ENCODE measurements at places on chromosomes 6 and 20. TPM values are rescaled to one million over a fixed set of nuclear protein-coding genes. Genes with fewer than 3 reads are reported as not detected.

DNA sequence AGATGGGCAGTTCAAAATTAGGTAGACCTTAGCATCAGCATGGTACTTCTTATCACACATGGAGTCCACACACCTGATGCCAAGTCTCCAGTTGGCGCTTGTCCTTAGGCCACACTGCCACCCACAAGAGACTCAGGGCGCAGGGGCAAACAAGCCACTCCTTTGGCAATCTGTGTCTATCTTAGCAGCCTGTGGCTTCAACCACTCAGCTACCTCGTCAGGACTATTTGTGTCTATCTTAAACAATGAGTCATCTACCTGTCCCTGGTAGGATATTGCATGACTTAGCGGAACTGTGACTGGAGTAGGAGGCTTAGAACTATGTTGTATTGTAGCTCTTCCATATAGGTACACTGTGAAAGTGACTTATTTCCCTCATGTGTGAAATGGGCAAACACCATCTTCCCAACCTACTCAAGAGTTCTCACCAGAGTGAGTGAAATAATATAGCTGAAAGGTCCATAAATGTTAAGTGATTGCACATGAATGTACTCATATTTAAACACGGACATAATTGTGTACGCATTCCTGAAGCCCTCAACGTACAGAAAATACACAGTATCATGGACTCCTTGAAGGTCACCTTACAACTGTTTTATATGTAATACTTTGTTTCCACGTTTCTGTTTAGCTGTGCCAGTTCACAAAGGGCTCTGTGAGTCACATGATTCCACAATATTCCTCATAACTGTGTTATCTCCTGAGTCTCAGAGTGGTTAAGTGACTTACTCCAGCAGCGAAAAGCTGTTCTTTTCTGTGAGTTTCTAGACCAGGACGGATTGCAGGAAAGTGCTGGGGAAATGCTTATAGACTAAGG is 1.6 kb downstream of the TRIM27 start:
- DNase-seq, result peak; percentile 52

DNA sequence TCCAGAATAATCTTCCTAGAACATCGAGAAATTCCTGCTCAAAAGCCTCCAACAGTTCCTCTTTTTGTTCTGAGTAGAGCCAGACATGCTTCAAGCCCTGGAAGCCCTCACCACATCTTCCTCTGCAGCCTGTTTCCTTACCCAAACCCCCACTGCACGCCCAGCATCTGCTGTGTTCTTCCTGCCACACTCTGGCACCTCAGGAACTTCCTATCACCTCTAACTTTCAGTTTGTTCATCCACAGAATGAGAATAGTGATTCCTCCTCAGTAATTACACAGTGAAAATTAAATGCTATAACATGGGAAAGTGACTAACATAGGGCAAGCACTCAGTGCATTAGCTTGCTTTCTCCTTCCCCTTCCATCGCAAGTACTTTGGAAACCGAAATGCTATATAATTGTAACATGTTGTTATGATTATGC is 26.3 kb downstream of the C6orf89 start:
- peak; percentile 58 for DNase-seq

DNA sequence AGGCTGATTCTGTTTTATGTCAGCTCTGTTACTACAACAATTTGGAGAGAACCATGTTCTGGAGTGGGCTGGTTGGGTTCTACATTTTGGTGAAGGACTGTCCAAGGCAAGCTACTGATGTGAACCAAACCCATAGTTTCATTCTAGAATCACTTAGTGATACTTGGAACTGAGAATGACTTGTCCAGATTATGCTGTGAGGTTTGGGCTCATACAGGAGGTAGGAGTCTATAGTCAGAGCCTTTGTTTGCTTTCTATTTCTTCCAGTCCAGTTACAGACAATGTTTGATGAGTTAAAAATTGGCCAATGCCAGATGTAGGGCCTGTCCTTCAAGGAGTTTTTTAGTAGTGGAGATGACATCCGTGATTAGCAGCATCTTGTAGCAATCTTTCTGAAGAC is 97.9 kb downstream of the LRRC1 start:
- DNase-seq, result no peak

DNA sequence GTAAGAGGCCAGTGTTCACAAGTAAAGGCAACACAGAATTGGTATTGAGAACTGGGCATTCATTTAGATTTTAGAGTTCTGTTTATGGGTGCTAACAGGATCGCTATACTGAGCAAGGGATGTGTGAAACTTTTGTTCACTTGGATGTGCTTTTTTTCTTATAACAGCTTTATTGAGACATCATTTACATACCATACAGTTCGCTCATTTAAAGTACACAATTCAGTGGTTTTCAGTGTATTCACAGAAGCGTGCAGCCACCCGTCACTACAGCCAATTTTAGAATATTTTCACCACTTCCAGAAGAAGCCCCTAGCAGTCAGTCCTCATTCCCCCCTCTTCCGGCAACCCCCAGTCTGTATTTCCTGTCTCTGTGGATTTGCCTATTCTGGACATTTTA is 48.7 kb downstream of the GFRA4 start:
- no peak for DNase-seq

The TRAM2 gene
- total RNA-seq, result 3.6 TPM

The COL21A1 gene
- not detected for total RNA-seq

The POU5F1 gene
- total RNA-seq, result not detected

Measured in activated CD4-positive, alpha-beta T cell treated with anti-CD3 and anti-CD28 coated beads for 36 hours (primary cell).